ENCODE measurements at places on chromosomes 5 and 9.

- DNase-seq, result no peak
These were observed 526.3 kb downstream of the GABRG2 start for GRCh38 chr5:162593881-162594280.

- no peak for DNase-seq
These were observed 90.1 kb downstream of the GOLPH3 start for GRCh38 chr5:32083981-32084430.

DNA sequence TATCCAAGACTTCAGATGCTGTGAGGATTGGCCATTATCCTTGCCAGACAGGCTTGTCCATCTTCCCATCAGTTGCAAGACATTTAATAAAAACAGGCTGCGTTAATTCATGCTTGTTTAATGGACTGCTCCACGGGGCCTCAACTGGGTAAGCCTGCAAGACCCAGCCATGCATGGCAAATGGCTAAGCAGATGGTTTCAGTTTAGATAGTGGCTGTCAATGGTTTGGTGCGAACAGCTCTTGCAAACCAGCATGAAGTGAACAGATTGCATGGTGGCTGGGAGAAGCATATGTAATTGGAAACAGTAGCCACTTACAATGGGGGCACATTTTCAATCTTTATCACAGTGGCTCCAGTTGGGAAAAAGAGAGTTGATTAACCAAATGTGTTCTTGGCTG is 628.2 kb upstream of the KLF4 start:
- no peak for DNase-seq

GRCh38 chr9:133485531-133486260 is 6.8 kb upstream of the SLC2A6 start:
- DNase-seq, result no peak

DNA sequence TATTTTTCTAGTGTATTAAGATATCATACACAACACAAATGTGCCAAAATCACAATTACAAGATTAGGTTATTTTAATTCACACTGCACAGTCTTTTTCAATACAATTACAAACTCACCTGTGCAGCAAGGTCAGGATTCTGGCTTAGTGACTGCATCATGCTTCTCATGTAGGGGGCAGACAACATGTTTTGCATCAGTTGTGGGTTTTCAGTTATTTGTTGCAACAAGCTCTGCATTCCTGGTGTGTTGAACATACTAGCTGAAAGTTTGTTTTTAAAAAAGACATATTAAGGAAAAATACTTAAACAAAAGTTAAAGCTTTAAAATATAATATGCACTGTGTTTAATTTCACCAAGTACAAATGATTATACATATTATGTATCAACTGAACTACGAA is 38.7 kb downstream of the UBQLN1 start:
- DNase-seq, result no peak

- no peak for DNase-seq
These were observed 53.1 kb upstream of the TYRP1 start for GRCh38 chr9:12640016-12640587.

DNA sequence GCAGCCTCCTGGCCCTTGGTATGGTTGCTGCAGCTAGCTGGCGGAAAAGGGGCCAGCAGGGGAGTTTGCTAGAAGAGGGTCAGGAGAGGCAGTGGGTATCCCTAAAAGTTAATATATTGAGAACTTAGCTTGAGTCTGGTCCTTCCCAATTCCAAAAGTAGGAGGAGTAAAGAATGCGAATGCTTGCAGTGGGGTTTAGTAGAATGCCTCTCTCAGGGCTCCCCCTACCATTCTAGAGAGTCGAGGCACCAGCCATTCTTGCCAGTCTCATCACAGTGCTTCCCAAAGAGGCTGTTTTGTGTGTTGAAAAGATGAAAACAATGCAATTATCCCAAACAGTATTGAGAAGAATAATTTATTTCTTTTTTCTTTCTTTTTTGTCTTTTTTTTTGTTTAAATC is 26.4 kb downstream of the TTC39B start:
- no peak for DNase-seq

- DNase-seq, result no peak
These were observed 30.3 kb downstream of the NDST1 start for GRCh38 chr5:150538007-150538917.

DNA sequence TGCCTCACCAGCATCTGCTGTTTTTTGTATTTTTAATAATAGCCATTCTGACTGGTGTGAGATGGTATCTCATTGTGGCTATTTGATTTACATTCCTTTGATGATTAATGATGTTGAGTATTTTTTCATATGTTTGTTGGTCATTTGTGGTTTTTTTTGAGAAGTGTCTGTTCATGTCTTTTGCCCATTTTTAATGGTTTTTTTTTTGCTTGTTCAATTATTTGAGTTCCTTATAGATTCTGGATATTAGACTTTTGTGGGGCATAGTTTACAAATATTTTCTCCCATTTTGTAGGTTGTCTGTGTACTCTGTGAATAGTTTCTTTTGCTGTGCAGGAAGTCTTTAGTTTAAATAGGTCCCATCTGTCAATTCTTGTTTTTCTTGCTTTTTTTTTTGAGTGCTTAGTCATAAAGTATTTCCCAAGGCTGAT is 148.1 kb downstream of the NPR3 start:
- DNase-seq, result no peak

- no peak for DNase-seq
These were observed 42.2 kb upstream of the AFAP1L1 start for GRCh38 chr5:149229298-149229937.

DNA sequence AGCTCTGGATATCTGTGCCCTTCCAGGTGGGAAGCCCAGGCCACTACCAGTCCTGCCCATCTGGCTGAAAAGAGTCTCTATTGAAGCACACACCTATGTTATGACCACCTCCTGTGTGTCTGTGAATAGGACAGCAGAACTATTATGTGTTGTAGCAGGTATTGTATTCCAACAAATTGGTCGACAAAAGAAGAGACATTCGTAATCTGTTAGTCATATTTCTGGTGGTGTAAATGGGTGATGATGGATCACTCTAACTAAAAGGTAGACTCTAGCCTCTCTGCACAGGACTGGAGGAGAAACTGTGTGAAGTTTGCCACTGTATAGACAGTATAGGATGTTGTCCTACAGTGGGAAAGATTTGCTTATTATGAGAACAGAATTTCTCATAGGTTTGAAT is 416.1 kb downstream of the TMEM38B start:
- no peak for DNase-seq

DNA sequence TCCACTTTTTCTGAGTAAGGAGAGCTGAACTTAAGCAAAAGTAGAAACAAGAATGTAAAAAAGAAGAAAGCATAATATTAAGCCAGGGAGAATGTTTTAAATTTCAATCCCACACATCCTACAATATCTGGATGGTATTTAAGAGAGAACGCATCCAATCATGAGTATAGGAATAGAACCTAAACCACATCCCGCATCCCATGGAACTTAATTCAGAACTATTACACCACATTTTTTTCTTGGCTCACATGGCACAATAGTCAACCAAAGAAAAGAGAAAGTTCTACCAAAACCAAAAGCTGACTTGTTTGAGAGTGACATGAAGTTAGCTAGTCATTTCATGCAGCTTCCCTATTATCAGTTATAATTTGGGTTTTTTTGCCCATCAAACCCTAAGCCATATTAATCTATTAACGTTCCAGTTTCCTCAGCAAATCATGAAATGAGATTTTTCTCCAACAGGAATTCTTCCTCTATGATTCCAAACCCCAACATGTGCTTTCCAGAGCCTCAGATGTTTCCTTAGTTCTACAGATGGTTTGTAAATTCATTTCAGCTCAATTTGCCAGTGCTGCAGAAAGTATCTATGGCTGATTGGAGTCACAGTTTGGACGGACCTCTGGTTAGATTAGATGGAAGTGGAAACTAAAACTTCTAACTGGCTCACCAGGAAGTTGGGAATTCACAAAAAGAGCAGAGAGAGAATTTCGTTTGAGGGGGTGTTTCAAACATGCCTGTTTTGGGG is 22.5 kb downstream of the ADAMTSL1 start:
- DNase-seq, result no peak

GRCh38 chr9:20477940-20478620 is 144.2 kb downstream of the MLLT3 start:
- DNase-seq, result no peak

DNA sequence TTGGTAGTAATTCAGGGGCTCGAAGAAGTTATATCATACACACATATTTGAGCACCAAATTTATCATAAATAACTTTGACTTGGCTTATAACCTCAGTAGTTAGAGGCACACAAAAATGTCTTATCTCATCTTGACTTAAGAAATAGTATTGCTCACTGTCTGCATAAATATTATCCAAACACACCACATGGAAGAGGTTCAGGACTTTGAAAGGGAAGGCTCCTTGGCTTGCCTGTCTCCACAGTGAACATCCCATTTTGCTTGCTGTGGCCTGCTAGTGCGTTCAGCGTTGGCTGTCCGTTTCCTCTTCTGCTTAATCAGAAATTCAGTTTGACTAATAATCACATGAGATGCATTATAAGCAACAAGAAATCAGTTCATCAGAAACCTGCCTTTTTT is 13.9 kb downstream of the GRXCR2 start:
- DNase-seq, result no peak

DNA sequence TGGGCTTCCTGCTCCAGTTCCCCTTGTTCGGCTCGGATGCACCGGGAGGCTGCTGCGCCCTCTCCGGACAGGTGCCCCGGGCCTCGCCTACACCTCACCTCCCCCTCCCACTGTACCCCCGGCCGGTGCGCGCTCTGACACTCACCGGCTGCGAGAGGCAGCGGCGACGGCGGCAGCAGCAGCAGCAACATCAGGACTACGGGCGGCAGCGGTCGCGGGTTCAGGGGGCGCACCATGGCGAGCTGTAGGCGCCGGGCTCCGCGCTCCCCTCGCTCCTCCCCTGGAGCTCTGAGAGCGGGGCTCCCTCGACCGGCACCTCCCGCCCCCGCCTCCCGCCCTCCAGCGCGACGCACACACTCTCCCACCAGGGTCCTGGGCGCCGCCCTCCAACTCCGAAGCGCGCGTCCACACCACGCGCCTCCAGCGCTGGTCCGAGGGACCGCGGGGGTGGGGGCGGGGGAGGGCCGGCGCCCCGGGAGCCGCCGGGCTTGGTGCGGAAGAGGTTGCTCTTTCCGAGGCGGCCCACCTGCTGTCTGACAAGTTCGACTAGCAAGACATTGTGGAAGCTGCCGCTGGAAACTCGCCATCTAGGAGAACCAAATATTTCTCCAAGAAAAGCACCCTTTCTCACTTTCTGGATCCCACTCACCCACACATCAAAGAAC is at the start of gene GFRA3:
TSS of gene GFRA3 (minus strand) at position 433 of the 665 bp plus-strand sequence. CDS start at position 236, 197 bp downstream.
- DNase-seq, result no peak

GRCh38 chr5:45521067-45521466 is 175.1 kb downstream of the HCN1 start:
- no peak for DNase-seq

DNA sequence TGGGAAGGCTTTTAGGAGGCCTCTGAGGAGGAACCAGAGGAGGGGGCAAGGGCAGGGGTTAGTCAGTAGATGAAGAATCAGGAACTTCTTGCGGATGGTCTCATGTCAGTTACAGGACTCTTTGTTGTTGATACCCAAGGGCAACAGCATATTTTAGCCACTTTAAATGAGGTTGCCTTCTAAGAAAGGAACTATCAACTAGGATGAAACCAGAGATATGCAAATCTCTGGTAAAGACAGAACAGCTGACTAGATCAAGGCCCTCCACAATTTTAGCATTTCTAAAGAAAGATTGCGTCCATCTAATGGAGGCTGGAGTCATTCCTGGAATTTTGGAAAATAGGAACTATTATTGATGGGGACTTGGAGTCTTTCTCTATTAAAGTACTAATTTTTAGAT is 57.7 kb upstream of the KLF4 start:
- DNase-seq, result no peak

- no peak for DNase-seq
These were observed 16.0 kb downstream of the ENC1 start for GRCh38 chr5:74624501-74624900.

Data from activated effector memory CD4-positive, alpha-beta T cell treated with anti-CD3 and anti-CD28 coated beads, Interleukin-2, amount 50 U/mL, for 16 hours (primary cell).